ENCODE measurements at places on chromosomes 12 and 14.
A peak's percentile ranks its signal among the peaks of the same experiment; 100 is the strongest.

DNA sequence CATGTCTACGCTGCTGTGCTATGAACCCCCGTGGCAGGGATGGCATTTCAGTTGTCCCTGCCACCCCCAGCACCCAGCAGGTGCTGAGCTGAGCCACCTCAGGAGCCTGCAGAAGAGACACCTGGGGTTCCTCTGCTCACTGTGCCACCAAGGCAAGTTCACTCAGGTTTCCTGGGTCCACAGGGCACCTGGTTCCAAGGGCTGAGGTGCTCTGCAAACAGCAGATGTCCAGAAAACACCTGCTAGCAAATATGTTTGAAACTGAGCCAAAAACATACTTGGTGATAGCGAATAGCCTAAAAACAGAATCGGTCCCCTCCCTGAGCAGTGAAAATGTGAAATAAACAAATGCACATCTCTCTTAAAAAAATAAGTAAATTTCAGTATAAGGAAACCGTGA lies 35.6 kb upstream of the GPR68 start:
- DNase-seq: no peak

GRCh38 chr12:105342464-105342863 lies 12.0 kb downstream of the C12orf75 start:
- DNase-seq: no peak

DNA sequence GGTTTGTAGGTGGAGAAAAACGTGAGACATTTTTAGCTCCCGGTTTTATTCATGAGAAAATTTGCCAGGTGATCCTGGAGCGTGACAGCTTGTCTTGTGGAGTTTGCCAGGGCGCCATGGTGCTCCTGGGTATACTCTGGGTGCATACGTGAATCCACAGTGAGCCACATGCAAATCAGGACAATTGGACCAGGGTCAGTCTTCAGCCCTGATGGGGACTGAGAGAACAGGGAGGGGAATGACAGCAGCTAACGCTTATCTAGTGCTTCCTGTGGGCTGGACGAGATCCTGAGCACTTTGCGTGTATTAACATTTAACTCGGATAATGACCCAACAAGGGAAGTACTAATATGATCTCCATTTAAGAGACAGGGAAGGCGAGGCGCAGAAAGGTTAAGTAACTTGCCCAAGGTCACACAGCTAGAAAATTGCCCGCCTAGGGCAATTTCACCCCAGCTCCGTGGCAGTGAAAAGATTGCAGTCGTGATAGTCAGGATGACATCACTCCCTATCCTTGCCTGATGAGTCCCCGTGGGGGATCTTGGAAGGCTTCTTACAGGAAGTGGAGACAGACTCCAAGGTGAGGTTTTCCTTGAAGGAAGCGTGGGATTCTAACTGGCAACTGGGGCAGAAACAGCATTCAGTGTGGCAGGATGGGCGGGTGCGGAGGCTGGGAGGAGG lies 118.4 kb upstream of the NCOR2 start:
- peak; percentile 75 for DNase-seq

- DNase-seq: no peak
These were observed 30.0 kb downstream of the GALNT16 start for GRCh38 chr14:69289811-69290520.

GRCh38 chr14:52919971-52920370 lies 30.9 kb downstream of the FERMT2 start:
- peak; percentile 10 for DNase-seq
